ENCODE measurements at places on chromosomes 3 and 15. TPM values are rescaled to one million over a fixed set of nuclear protein-coding genes. Genes with fewer than 3 reads are reported as not detected.

Gene CAND2
- total RNA-seq, result 3.7 TPM

Gene BAHD1
- 10.8 TPM for total RNA-seq

Gene MEX3B
- total RNA-seq, result 6.1 TPM

Gene CLDN16
- 0.74 TPM for total RNA-seq

Gene EPM2AIP1
- total RNA-seq, result 4.7 TPM

Gene CPLX3
- total RNA-seq, result not detected

Gene TRPM1
- total RNA-seq, result not detected

Gene MAP1A
- 2.7 TPM for total RNA-seq

Gene TMEM40
- not detected for total RNA-seq

Gene ANP32A
- total RNA-seq, result 152 TPM

Gene KCNAB1
- total RNA-seq, result 2.6 TPM

Gene CFAP91
- total RNA-seq, result 2.0 TPM

Gene KLHL40
- not detected for total RNA-seq

Gene PLS1
- 31.6 TPM for total RNA-seq

Gene PAQR5
- total RNA-seq, result 0.91 TPM

Measured in Daoy (cell line).